ENCODE measurements at places on chromosomes 1 and 21.

DNA sequence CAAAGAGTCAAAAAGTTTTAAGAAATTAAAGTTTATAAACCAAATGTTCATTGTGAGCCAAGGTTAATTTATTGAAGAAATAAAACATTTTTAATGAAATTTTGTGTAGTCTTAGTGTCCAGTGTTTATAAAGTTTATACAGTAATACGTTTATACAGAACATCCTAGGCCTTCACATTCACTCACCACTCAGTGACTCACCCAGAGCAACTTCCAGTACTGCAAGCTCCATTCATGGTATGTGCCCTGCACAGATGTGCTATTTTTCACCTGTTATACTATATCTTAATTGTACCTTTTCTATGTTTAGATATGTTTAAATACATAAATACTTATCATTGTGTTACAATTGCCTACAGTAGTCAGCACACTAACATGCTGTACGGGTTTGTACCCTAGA, 33.6 kb downstream of the TYW3 start:
- DNase-seq = no peak

- no peak for DNase-seq
Measured at GRCh38 chr1:242523719-242524570, 552 bp downstream of the PLD5 start.

- DNase-seq = no peak
Measured at GRCh38 chr1:65339866-65340468, 30.6 kb downstream of the DNAJC6 start.

- no peak for DNase-seq
Measured at GRCh38 chr1:34792868-34793727, at the start of gene GJA4. Gene GJA4, plus strand, starts transcription at chr1:34792999. Its CDS starts 1,215 bp downstream, at chr1:34794214.

DNA sequence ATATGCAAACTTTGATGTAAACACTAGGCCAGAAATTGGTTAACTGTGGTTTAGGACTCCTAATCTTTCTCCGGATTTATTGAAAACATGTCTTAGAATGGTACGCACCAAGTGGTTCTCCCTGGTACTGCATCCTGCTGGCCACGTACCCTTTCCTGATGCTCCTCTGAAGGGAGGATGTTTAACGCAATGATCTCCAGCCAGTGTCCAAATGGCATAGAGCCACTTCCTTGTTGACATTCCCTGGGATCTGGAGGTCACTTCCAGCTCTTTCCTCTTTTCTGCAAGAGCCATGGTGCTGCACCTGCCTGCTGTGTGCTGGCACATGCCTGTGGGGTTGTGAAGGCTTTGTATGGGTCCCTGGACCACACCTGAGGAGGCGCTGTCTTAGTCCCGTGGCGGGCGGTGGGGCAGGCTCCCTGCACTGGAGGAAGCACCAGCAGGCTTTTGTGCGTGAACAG, 53.9 kb downstream of the GALNT2 start:
- no peak for DNase-seq

- no peak for DNase-seq
Measured at GRCh38 chr1:62836856-62837540, 53.1 kb downstream of the ATG4C start.

DNA sequence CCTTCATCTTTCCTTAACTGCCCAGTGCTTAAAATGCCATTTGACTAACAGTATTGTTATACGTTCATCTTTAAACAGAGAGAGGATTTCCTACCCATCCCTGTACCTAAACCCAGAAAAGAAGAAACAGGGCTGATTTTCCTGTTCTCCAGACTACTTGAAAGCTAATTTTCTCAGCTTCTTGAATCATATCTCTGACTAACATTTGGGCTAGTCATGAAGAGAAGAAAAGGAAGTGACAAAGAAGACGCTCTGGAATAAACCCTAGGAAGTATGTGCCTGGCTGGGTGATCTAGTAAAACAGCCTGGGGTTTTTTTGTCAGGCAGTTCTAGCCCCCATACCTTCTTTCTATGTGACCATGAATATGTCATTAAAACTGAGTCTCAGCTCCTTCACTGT, 44.8 kb upstream of the SGIP1 start:
- DNase-seq = no peak

GRCh38 chr1:26016953-26017545, 4.5 kb upstream of the EXTL1 start:
- no peak for DNase-seq

- no peak for DNase-seq
Measured at GRCh38 chr1:27296773-27297291, 25.1 kb upstream of the TMEM222 start.

GRCh38 chr21:39136711-39137110, 46.5 kb downstream of the PSMG1 start:
- no peak for DNase-seq
